ENCODE measurements at places on chromosomes 16 and 17.

- no peak for DNase-seq
Observed at GRCh38 chr17:62724398-62725146, 83.5 kb downstream of the MARCHF10 start.

GRCh38 chr17:20992987-20993862 lies 49.6 kb downstream of the USP22 start:
- DNase-seq, result peak; percentile 88

DNA sequence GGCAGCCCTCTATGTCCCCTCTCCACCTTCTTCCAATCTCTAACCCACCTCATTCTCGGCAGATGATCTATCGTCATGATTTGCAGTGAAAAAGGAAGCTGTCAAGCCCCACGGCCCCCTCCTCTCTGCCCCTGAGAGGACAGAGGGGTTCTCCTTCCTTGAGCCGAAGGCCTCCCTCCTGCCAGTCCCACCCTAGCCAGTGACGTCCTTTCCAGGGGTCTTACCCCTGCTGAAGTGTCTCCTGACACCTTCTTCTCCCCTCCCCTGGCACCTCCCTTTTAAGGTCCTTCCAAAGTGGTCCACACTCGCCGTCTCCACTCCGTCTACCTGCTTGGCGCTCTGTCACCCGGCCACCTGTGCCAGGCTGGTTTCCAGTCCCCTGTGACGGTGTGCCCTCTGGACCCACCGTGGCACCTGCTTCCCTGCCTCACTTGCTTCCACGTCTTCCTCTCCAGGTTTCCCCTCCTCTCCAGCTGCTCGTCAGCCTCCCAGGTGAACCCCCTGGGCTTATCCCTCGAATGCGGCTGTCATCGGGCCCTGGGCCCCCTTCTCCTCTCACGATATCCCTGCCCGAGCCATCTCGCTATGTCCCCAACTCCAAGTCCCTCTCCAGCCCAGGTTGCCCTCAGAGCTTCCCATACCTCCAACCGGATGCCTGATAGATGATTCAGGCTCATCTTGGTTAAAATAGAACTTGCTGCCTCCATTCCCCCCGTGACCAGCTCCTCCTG lies 5.7 kb downstream of the CCDC102A start:
- DNase-seq, result no peak

DNA sequence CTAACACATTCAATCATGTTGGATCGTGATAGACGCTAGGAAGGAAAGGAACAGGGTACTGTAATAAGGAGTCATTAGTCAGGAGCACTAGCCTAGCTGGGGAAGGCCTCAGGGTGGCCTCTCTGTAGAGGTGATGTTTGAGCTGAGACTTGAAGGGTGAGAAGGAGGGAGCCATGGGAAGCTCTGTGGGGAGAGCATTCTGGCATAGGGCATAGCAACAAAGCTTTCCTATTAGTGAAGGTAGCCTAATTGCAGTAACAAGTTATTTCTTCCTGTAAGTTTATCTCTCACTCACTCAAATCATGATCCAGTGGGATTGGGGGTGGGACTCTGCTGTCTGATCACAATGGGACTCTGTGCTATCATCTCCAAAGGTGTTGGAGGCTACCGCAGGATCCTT lies 16.1 kb downstream of the PLCG2 start:
- DNase-seq, result no peak

- DNase-seq, result peak; percentile 21
Observed at GRCh38 chr17:72764632-72765041, 327.9 kb downstream of the SLC39A11 start.

- peak; percentile 20 for DNase-seq
Observed at GRCh38 chr16:4814542-4815173, 12.2 kb upstream of the ROGDI start.

DNA sequence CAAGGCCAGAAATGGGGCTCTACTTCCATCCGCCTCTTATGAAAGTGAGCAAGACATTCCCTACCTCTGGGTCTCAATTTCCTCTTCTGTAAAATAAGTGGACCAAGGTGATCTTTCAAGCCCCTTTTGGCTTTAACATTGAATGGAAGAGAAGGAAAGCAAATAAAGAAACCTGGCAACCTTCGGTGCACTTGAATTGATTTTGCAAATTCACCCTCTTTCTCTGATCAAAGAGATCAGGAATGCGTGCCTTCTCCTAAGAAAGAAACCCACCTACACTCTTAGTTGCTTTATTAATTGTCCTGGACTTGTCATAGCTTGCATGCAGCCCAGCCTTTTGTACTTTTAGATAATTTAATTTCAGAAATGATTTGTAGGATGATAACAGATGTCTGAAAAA lies 3.0 kb downstream of the MSI2 start:
- no peak for DNase-seq

GRCh38 chr17:76866774-76867577 lies 1.2 kb upstream of the MGAT5B start:
- peak; percentile 56 for DNase-seq

DNA sequence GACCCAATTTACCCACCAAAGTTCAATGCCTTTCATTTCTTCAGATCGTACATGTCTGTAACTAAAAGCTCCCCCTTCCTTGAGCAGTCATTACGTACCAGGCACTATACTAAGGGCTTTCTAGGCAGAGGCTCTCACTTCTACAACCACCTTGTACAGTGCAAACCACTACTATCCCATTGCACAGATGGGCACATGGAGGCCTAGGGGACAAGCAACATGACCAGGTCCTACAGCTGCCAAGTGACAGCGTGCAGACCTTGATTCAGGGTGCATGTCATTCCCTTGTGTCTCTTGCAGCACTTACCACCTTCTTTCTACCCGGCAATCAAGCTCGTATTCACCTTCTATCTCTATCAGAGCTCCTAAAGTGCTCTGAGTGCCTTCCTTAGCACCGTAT lies 382.7 kb downstream of the SOX9 start:
- DNase-seq, result no peak

DNA sequence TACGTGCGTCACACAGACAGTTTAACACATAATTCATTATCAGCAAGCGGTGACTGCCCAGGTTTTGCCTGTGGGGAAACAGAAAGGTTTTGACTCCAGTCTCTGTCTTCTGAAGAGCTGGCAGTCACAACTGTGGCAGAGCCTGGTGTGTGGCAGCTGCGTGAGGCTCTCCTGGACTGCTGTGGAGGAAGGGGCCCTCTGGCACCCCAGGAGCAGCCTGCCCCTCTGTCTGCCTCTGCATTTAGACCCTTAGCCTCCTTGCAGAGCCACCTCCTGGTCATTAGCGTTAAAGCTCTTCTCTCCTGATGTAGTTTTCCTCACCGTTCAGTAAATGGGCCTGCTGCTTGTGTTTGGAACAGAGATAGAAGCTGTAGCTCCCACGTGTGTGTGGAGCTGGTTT lies 10.9 kb downstream of the RAB40C start:
- peak; percentile 58 for DNase-seq

- DNase-seq, result no peak
Observed at GRCh38 chr17:43854498-43854897, 7.5 kb downstream of the CD300LG start.

GRCh38 chr17:61384692-61385576 lies 14.7 kb upstream of the TBX2 start:
- no peak for DNase-seq

GRCh38 chr17:82095777-82096708 lies 2.0 kb downstream of the FASN start:
- DNase-seq, result peak; percentile 38

DNA sequence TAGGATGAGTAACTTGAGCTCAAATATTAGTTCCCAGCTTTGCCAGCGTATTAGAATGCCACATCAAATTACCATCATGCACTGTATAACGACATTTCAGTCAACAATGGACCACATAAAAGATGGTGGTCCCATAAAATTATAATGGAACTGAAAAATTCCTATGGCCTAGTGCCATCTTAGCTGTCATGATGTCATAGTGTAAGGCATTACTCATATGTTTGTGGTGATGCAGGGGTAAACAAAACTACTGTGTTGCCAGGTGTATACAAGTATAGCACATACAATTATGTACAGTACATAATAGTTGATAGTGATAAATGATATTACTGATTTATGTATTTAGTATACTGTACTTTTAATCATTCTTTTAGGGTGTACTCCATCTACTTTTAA lies 54.4 kb upstream of the NETO2 start:
- DNase-seq, result no peak

- DNase-seq, result no peak
Observed at GRCh38 chr17:335691-336090, 16.9 kb downstream of the RPH3AL start.

GRCh38 chr16:88505405-88506082 lies 52.5 kb downstream of the ZFPM1 start:
- DNase-seq, result peak; percentile 14

- no peak for DNase-seq
Observed at GRCh38 chr17:66604376-66604775, 230.5 kb upstream of the CACNG5 start.

DNA sequence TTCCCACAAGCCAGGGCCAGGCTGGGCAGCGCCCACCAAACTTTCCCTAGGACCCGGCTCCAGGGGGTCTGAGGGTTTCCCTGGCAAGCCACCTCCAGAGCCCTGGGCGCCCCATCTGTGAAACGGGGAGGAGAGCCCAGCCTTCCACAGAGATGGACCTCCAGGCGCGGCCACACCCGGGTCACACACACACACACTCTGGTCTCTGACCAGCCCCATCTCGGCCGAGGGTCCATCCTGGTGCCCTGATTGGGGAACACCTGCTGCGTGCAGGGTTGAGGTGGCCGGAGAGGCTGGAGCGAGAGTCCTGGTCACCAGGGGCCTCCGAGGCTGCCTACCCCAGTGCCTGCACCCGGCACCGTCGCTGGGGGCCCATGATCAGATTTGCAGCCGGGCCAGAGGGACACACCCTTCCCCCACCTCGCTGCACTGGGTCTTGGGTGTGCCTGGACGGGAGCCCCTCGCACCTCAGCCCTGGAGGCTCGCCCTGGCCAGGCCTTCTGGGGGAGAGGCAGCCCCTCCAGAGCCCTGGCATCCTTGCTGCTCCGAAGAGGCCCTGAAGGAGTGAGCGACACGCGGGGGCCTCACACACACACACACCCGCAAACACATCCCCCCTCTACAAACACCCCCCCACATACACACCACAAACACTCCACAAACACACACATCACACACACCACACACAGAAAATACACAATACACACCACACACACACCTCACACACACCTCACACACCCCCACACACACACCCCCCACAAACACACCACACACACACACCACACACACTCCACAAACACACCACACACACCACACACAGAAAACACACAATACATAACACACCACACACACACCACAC lies 29.7 kb downstream of the SLC25A10 start:
- no peak for DNase-seq

DNA sequence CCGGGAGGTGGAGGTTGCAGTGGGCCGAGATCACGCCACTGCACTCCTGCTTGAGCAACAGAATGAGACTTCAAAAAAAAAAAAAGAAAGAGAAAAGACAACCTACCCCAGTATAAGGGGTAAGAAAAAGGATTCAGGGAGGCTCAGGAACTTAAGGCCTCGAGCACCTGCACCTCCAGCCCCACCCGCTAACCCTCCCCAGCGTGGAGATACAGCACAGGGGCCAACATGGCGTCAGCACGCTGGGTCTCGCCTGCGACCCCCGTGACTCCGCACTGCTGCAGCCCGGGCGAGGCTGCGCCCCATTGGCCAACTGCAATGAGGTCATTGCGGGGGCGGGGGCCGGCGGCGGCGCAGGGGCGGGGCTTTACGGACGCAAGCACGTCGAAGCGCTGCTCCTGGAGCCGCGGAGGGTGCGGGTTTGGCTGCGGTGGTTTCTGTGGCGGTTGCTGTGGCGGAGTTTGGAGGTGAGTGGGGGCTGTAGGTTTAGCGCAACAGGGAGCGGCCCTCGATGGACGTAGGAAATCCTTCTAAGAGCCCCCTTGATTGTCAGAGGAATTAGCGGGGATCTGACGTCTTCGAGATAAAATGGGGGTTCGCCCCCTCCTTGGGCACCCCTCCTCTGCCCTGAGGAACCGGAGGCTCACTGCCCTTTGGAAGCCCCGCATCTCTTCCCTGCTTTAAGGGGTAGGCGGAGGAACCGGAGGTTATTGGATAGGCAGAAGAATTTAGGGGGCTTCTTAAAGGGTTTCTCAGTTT lies at the start of gene ATP6V0A1:
Gene ATP6V0A1, plus strand, starts transcription at position 382 of the 759 bp plus-strand sequence. CDS start 2,017 bp downstream, outside the sequence.
- DNase-seq, result peak; percentile 89

GRCh38 chr16:52690468-52690867 lies 143.5 kb upstream of the TOX3 start:
- DNase-seq, result no peak

- no peak for DNase-seq
Observed at GRCh38 chr17:35519439-35519838, 18.0 kb downstream of the SLFN12L start.

DNA sequence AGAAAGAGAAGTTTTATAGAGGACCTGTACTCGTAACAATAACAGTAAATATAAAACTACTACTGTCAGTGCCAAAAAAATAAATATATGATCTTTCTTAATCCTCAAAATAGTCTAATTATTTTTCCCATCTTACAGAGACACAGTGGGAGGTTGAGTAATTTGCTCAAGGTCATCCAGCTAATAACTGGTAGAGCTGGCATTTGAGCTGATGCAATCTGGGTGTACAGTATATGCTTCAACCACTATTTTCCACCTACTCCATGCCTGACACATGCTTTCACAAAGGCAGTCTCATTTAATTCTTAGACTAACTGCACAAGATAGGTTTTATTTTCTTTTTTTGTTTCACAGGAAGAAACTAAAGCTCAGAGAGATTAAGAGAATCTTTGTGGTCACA lies 33.6 kb downstream of the PIGL start:
- DNase-seq, result peak; percentile 69

GRCh38 chr17:68020409-68020756 lies 15.2 kb upstream of the KPNA2 start:
- no peak for DNase-seq

- DNase-seq, result no peak
Observed at GRCh38 chr16:30664616-30665109, 6.4 kb downstream of the FBRS start.

DNA sequence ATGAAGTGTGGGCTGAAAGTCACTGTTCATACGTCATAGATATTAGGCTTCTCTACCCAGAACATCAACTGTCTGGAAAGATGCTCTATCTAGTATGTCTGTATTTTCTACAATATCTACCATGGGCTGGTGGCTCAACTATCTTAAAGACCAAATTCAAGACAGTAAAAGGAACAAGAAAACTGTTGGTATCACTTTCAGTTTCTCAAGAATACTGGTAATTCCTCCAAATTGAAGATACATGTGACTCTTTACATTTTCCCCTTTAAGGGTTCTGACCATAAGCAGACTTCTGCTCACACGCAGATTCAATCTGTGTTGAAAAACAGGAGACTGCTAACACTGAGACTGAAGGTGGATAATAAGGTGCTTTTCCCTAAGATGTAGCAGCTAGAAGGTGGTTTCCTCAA lies 24.2 kb downstream of the XPO6 start:
- DNase-seq, result peak; percentile 26

Measured in choroid plexus epithelial cell (primary cell).